ENCODE measurements at places on chromosomes 1 and 21.

DNA sequence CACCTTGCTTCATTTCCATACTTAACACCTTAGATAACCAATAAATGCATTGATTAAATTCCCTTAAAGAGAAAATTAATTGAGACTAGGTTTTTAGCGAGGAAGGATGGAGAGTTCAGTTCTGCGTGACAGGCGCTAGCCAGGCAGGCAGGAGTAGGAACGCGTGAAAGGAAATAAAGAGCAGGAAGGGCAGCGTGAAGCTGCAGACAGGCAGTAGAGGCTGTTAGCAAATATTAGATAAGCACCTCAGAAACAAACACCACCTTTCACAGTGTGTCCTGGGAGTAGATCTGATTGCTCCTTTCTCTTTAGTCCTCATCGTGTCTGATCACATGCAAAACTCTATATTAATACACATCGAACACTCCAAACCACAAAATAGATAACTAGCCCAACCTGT, 282.7 kb upstream of the ADGRL2 start:
- no peak for DNase-seq

DNA sequence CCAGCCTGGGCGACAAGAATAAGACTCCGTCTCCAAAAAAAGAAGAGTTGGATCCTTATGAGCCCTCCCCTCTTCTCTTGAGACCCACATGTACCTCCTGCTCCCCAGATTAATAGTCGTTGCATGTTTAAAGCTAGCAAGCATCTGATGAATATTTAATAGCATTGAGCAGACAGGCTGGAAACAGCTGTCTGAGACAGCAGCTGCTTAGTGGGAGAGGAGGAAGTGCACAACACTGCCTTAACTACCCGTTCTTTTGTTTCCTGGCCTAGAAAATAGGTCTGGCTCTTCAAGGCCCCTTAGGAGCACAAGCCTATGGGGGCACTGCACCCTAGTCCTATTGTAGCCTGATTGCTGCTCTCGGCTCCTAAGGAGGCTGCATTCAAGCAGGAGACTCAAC, 17.3 kb upstream of the TMEM39B start:
- no peak for DNase-seq

DNA sequence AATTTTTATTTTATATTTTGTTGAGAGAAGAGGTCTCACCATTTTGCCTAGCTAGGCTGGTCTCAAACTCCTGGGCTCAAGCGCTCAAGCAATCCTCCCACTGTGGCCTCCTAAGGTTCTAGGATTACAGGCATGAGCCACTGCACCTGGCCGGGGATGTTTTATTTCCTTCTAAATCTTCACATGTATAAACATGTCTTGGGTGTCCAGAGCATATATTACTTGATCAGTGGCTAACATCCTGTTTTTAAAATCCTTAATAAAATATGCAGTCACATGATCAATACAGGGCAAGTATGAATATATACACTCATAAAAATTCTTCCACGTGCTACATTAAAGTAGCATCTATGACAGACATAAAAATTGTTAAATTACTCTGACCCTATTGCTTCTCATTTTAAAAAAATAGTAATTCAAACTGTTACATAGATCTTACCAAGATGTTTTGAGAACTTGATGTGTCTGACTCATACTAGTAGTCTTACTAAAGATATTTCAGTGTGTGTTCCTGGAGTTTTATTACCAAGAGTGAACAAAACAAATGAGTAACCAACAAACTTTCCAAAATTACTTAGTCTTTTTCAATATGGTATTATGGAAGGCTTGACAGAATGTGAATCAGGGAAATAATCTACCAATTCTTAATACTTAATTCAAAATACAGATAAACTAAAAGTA, 222.5 kb downstream of the SLC45A1 start:
- DNase-seq, result no peak

- no peak for DNase-seq
Measured at GRCh38 chr21:34934350-34934749, 114.8 kb downstream of the RUNX1 start.

GRCh38 chr1:42930178-42931107, 28.2 kb downstream of the SLC2A1 start:
- DNase-seq, result no peak

DNA sequence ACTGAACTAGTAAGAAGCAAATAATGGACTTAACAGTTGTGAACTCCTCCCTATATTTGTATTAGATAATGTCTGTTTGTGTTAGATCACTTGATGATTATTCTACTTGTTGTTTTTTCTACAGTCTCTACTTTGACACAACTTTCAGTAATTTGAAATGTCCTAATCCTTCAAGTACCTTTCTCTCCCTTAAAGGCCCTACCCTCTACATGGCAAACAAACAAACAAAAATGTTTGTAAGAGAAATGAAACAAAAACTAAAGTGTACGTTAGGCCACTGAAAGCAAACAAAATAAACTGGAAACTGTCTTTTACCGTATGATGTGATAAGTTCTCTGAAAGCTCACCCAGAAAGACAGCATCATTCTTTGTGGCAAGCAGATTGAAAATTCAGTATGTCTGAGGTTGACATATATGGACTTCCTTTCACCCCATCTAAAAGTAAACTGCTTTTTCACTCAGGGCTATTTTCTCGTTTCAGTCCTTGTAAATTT, 255.9 kb upstream of the SNX7 start:
- no peak for DNase-seq

DNA sequence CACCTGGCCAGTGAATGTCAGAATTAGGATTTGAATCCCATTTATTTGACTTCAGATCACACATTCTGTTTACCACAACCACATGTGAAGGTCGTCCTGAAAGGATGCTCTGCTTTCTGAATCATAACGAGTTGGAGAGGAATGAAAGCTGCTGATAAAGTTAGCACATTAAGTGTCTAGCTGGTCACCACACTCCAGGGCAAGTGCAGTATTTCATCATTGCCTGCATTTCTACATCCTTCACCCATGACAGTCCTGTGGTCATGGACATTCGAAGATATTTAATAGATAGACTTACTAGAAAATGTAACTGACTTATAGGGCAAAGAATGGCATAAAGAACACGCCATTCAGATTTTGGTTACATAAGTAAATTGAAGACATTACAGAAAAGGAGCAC, 52.7 kb upstream of the ST6GALNAC3 start:
- DNase-seq, result no peak

GRCh38 chr21:43585514-43585913, 73.8 kb downstream of the HSF2BP start:
- no peak for DNase-seq

DNA sequence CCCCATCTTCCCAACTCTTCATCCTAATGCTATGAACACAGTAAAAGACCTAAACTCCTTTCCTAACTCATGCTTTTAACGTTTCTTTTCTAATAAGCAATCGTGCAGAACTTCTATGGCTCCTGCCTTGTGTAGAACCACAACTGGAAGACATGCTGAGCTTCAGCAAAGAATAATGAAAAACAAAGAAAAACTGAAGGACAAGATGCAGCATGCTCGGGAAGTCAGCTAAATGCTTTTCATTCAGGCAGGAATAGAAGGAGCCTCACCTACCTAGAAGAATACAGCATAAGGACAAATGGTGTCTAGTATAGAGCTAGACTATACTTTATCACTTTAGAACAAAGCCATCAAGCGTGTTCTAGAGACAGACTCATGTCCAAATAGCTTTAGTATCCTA, 45.9 kb downstream of the LUZP1 start:
- DNase-seq, result no peak

GRCh38 chr1:110089561-110090275, 19.2 kb upstream of the ALX3 start:
- no peak for DNase-seq

DNA sequence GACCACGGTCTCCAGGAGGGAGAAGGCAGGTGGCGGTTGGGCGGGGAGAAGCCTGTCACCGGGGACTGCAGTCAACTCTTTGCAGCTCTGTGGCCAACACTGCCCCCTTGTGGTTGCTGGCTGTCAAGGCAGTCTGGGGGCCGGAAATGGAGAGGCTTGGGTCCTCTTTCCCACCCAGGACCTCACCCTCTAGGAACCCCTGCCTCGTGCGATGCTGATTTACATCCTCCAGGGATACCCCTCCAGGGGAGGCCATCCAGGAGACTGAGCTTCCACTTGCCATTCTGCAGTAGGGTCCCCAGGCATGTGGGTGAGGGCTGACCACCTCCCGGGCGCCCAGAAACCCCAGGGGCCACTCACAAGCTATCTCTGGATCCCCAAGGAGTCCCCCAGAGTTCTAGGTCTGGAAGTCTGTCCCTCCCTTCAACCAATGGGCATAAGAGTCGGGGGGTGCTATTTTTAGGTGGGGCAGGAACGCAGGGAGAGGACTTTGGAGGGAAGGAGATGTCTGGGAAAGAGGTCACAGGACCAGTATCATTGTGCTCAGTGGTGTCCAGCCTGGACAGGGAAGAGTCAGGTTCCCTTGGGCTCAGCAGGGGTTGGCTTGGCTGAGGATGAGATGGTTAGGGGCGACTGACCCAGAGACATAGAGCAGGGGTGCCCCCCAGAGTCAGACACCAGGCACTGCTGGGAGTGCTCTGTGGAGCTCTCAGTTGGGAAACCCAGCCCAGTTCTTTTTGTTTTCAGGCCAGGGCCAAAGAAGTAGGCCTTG, 7.1 kb upstream of the GPR61 start:
- DNase-seq, result peak; percentile 92

- DNase-seq, result no peak
Measured at GRCh38 chr1:214002472-214002871, 14.7 kb downstream of the PROX1 start.

DNA sequence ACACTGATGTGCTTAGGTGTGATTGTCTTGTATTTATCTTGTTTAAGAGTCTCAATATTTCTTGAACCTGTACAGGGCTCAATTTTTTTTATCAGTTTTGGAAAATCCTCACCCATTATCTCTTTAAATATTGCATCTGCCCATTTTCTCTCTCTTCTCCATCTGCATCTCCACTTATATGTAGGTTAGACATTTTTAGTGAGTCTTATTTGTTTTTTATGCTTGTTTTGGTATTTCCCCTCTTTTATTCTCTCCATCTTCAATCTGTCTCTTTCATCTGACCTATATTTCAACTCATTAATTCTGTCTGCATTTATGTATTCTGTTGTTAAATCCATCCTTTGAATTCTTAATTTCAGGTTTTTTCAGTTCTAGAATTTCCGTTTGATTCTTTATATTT, 32.9 kb upstream of the SHCBP1L start:
- DNase-seq, result no peak

DNA sequence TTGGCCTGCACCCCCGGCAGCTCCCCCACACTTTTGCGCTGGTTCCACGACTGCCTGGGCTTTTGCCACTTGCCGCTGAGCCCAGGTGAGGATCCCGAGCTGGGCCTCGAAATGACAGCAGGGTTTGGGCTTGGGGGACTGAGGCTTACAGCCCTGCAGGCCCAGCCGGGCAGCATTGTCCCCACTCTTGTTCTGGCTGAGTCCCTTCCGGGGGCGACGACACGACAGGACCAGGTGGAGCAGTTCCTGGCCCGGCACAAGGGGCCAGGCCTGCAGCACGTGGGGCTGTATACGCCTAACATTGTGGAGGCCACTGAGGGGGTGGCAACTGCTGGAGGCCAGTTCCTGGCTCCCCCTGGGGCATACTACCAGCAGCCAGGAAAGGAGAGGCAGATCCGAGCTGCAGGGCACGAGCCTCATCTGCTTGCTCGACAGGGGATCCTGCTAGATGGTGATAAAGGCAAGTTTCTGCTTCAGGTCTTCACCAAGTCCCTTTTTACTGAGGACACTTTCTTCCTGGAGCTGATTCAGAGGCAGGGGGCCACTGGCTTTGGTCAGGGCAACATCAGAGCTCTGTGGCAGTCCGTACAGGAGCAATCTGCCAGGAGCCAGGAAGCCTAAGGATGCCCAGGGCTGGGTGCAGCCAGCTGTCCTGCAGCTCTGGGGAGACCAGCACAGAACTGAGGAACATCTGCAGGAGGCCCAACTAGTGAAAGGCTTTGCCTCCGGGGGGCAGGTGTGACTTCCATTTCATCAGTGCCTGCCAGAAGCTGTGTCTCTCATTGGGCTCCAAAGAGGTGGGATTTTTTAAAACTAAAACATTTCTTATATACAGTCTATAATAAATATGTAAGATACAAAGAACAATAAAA, 1.2 kb downstream of the HPDL start:
- DNase-seq, result no peak

DNA sequence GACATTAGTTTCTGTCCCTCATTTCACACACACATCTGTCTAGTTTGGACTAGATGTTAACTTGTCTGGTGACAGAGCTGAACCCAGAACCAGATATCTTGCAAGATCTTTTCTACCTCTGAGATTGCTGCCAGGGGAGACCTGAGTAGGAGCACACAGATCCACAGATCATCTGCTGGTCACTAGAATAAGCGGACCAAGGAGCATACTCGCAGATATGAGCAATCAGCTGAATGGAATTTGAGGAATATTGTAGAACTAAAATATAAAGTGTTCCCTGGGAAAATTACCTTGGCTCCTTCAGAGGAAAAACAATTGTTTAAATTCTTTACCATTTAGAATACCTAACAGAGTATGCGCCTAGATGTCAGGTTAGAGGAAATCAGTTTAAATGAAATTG, 90.7 kb downstream of the TNFSF18 start:
- no peak for DNase-seq

- DNase-seq, result peak; percentile 88
Measured at GRCh38 chr1:43227143-43227764, 42.5 kb upstream of the TMEM125 start.

- no peak for DNase-seq
Measured at GRCh38 chr1:173240609-173241008, 33.5 kb upstream of the TNFSF4 start.

DNA sequence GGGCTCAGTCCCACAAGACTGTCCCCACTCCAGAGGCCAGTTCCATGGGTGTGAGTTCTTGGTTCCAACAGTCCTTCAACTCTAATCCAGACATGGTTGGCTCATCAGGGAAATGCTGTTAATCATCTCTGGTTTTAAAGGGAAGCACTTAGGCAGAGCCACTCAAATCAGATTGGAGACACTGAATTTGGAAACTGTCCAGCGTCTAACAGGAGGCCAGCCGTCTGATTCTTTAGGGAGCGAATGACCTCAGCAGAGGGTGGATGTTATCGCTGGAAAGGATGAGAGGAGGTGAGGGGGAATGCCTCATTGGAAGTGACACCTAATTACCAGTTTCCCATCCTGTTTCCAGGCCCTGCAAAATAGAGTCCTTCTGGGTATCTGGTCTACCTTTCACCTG, 22.8 kb upstream of the LRRC38 start:
- DNase-seq, result no peak

DNA sequence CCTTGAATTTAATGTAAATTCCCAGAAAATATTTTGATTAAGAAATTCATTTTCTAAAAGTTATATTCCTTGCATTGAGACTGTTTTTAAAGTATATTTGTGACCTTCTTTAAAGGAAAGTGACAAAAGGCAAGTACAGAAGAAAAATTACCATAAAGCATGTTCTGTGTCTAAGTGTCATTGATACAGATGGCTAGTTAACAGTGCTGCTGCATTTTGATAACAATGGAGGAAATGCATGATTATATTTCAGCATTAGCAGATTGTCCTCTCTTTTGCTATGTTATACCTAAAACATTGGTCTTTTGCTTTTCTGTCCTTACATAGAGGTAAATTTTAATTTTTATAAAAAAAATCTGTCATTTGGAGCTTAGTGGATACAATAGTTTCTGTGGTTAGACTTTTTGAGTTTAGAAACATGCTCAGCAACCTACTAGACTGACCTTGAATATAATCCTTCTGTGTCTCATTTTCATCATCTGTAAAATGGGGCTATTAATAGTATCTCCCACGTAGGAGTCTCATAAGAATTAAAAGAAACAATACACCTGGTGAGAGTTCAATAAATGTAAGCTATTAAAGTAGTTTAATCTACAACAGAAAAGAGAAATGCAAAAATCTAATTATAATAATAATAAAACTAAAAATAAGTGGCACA, 51.1 kb upstream of the RGS21 start:
- DNase-seq, result no peak

GRCh38 chr1:171267391-171267790, 19.1 kb downstream of the FMO1 start:
- no peak for DNase-seq

Measured in activated T-cell treated with anti-CD3 and anti-CD28 coated beads for 1 hour (primary cell).